ENCODE measurements at places on chromosomes 4 and X. TPM values are rescaled to one million over a fixed set of nuclear protein-coding genes. Genes with fewer than 3 reads are reported as not detected.

The MRPS18C gene
- 141 TPM for total RNA-seq

The NALF2 gene
- total RNA-seq = 4.0 TPM

- peak; percentile 11 for DNase-seq
These were observed 3.4 kb downstream of the TEX13B start for GRCh38 chrX:107978707-107979307.

GRCh38 chr4:183599284-183599683, 59.7 kb downstream of the RWDD4 start:
- no peak for DNase-seq

GRCh38 chr4:166065324-166065723, 192.3 kb downstream of the TLL1 start:
- no peak for DNase-seq
